ENCODE measurements at places on chromosomes 1 and 21.

DNA sequence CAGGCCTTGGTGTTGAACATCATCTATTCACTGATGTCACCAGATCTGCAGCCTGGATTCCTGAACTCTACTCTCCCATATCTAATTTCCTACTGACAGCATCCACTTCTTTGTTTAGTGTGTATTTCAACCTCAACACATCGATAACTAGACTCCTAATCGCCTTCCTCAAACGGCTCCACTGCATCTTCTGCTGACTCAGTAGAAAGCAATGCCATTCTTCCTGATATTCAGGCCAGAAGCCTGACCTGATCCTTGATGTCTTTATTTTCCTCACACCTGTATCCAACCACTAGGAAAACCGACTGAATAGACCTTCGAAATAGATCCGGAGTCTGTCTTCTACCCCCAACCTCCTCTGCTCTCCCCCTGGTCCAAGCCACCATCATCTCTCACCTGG is 466.9 kb downstream of the PCP4 start:
- no peak for DNase-seq

- no peak for DNase-seq
Measured at GRCh38 chr1:66386712-66387111, 147.2 kb upstream of the SGIP1 start.

DNA sequence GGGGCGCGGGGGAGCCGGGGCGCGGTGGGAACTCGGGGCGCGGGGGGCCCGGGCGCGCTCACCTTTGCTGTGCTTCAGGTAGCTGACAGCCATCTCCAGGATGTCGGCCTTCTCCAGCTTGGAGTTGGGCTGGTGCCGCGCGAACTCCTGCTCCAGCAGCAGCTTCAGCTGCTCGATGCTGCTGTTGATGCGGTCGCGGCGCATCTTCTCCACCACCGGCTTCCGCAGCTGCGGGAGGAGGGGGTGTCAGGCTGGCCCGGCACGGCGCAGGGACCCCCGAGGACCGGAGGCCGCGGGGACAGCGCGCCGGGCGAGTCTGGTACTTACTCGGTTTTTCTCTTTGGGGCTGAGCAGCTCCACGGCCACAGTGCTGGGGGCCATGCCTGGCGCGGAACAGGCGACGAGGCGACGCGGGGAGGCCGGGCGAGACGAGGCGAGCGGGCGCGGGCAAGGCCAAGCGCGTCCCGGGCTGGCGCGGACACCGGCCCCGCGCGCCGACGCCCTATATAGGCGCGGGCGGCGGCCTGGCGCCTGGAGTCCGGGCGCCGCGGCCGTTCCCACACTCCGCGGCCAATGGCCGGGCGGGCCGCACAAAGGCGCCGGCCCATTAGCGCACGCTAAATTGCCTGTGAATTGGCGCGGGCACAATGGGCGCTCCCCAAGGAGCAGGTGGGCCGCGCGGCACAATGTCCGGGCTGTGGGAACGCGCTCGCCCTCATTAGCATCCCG is at the start of gene HES5:
Gene HES5, minus strand, starts transcription at position 480 of the 729 bp plus-strand sequence. Its CDS starts 99 bp downstream, at position 381.
- DNase-seq = no peak

GRCh38 chr1:164602480-164603093 is 43.6 kb downstream of the PBX1 start:
- DNase-seq = no peak

DNA sequence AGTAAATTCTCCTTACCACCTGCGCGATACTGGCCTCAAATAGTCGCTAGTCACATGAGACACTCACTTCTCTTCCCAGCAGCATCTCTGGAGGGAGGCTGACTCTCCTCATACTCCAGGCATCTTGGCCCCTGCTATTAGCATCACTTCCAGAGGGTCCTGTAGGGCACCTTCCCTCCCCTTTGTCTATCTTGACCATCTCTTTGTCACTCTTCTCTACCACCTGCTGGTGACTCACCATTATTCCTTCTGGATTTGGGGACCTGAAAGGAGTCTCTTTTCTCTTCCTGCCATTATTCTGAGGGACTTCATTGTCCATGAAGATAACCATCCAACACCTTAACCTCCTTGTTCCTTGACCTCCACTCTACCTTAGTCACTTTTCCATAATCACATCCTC is 31.7 kb upstream of the GPR37L1 start:
- no peak for DNase-seq

Data from stimulated activated CD4-positive, alpha-beta T cell treated with anti-CD3 and anti-CD28 coated beads, Interleukin-1b, Interleukin-23, amount 100 ng/mL, for 1 hour (primary cell).